ENCODE measurements at places on chromosomes 16 and 17.

DNA sequence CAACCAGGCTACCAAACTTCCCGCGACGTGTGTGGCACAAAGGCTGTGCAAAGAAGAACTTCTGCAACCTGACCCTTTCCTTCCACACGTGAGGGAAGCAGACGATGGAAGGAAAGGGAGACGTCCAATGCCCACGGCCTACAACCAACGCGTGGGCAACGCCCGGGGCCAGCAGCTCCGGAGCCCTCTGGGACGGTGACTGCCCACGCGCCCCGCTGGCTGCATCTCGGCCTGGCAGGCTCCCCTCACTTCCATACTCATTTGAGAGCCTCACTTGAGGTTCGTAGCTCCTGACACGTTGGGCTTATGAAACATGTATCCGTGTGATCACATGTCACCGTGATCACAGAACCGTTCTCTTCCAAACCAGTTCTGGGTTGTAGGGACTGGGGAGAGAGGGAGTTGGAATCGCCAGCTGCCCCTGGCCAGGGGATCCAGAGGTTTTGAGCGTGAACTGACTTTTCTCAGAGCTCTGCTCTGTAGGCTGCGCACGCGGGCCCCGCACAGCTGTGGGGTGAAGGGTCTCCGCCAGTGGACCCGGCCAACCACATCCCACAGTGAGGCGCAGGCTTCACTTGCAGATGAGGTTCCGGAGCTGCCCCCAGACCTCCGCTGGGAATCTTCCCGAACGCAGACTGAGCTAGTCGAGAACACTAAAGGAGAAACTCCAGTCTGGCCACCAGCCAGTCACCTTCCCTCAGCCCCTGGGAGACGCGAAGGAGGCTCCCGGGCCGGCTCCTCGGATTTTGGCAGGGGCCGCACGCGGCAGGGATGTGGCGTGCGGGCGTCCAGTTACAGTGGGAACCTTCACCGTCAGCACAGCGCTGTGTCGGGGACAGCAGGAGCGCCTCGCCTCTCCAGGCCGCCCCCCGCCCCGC lies 1.0 kb downstream of the LMF1 start:
- no peak for DNase-seq

DNA sequence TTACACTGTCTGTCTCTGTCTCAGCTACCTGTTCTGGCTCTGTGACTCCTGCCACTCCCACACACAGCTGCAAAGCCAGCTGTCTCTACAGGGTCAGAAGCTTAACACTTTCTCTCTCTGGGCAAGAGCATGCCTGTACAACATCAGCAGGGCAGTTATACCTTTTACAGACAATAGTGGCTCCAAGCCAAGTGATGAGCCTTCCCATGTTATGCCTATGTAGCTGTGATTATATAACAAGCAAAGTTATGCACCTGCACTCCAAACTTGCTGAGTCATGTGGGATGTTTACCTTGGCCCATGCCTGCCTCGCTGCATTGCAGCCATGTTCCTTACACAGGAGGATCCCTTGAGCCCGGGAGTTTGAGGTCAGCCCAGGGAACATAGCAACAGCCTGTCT lies 31.8 kb upstream of the APPBP2 start:
- peak; percentile 48 for DNase-seq

GRCh38 chr17:71592431-71592830 lies 528.4 kb upstream of the SOX9 start:
- DNase-seq, result no peak

- DNase-seq, result no peak
Observed at GRCh38 chr16:46743232-46743719, 4.9 kb downstream of the MYLK3 start.

GRCh38 chr16:296276-296675 lies 13.3 kb downstream of the PDIA2 start:
- no peak for DNase-seq

DNA sequence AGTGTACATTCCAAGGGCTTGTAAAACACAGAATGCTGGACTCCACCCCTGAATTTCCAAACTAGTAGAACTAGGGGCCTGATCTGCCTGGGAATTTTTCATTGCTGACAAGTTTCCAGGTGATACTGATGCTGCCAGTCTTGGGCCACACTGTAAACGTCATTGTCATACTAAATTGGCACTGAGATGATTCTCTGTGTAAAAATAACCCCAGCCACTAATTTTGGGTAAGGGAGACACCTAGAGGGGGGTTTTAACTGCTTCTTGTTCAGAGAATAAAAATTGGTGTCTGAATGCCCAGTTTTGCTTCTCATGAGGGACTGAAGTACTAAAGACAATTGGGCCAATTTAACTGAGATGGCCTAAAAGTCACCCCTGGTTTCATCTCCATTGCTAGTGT lies 5.0 kb upstream of the CDH13 start:
- DNase-seq, result no peak

DNA sequence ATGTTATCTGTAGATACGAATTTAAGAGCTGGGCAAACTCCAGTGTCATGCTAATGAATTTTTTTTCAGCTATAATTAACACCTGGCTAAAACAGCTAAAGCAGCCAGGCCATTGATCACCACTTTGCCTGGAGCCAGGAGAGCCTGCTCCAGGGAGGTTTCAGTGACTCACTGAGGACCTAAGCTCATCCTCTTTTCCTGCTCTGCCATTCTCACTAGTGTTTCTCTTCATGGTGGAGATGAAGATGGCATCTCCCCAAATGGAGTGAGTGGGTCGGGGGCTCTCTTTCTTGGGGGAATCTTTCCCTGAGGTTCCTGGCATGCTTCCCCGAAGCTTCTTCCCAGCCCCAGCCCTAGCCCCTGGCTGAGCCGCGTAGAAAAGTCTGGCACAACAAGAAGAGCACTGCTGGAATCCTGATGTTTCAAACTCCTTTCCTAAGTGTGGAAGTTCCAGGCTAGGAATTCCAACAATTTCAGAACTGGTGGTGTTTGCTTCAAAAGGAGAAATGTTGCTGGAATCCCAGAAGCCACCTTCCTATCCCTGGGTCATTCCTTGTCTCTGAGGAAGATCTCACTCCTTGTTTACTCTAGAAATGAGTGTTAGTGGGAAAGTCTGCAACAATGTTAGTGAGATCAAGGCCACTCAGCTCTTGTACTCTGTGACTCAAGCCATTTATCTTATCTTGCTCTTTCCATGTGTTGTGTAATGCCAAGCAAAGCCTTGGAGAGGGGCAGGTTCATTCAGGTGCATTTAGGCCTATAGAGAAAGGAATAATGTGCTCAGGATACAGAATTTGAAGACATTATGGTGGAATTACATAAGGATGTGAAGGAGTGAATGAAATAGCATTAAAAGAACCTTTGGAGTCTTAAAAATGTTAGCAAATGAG lies 26.0 kb upstream of the B4GALNT2 start:
- no peak for DNase-seq
